ENCODE measurements at places on chromosomes 12 and 14.

DNA sequence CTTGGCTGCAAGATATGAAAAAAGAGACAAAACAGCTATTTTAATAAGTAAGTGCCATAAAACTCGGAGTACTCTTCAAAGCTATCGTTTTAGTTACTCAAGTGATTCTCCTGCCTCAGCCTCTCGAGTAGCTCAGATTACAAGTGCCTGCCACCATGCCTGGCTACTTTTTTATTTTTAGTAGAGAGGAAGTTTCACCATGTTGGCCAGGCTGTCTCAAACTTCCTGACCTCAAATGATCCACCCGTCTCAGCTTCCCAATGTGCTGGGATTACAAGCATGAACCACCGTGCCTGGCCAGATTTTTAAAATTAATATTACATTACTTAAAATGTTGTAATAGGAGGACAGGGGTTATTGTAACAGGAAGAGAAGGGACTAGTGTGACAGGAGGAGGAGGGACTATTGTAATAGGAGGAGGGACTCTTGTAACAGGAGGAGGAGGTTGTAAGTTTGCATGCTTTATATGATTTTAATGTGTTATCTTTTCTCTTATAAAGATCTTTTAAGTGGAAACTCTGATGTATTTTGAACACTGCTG is 61.3 kb downstream of the KITLG start:
- no peak overlapping the region for H3K4me3 ChIP-seq
- no peaks in the 10 kb centered on the region for H3K36me3 ChIP-seq
- H3K27ac ChIP-seq: no peak overlapping the region
- DNase-seq: no peak
- H3K4me1 ChIP-seq: no peaks in the 10 kb centered on the region

- H3K36me3 ChIP-seq: peaks cover 4% of the 10 kb centered on the region
- DNase-seq: no peak
- no peak overlapping the region for H3K4me3 ChIP-seq
- H3K27me3 ChIP-seq: no peaks in the 10 kb centered on the region
Measured at GRCh38 chr12:96352161-96352835, 47.9 kb downstream of the CDK17 start.

DNA sequence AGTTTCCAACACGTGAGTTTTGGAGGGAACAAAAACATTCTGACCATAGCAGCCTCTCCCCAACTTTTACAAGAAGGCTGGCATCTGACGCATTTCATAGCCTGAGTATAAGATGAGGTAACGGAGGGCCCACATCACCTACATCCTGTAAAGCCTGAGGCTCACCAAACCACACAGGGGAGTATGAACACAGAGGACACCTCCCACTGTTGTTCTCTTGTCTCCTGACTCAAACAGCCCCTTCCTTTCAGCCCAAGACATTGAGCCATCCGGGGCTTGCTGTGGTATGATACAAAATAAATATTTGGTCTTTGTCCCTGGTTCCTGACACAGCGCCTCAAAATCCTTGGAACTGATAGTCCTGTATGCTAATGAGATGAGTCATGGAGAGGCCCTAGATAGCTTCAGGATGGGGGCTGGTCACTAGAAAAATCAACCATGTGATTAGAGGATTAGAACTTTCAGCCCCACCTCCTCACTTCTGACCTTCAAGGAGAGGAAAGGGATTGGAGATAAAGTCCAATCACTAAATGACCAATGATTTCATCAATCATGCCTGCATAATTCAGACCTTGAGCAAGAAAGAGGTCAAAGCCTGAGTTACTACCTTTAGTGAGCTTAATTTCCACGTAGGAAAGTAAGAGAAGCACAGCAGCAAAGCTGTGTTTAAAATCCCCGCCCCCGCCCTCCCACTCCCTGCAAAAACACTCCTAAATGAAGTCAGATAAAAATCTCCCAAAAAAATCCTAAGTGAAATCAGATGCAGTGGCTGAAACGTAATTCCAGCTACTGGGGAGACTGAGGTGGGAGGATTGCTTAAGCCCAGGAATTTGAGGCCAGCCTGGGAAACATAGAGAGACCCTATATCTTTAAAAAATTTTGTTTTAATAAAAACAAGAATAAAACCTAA is 236.4 kb downstream of the PCNX1 start:
- peak; percentile 69 for DNase-seq
- H3K4me3 ChIP-seq: no peak overlapping the region
- peak overlapping the region; percentile 93 for H3K27ac ChIP-seq
- H3K36me3 ChIP-seq: no peaks in the 10 kb centered on the region

DNA sequence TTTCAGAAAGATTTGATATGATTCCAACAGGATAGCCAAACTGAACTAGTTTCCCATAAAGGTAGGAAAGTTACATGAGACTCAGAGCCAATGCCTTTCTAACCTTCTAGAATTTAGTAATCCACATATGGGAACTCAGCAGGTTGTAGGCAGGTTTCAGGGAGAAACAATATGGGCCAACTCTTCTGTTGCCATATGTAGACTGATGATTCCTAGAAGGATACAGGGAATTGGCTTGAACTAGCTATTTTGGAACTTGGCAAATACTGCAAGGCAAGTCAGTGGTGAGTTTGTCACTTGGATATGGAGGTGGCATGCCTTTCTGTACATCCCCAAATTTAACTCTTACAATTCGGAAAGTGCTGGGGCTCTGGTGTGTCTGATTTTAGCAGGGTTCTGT is 15.5 kb downstream of the SUDS3 start:
- H3K27ac ChIP-seq: no peak overlapping the region
- H3K27me3 ChIP-seq: no peaks in the 10 kb centered on the region
- no peak for DNase-seq
- H3K4me3 ChIP-seq: no peak overlapping the region

DNA sequence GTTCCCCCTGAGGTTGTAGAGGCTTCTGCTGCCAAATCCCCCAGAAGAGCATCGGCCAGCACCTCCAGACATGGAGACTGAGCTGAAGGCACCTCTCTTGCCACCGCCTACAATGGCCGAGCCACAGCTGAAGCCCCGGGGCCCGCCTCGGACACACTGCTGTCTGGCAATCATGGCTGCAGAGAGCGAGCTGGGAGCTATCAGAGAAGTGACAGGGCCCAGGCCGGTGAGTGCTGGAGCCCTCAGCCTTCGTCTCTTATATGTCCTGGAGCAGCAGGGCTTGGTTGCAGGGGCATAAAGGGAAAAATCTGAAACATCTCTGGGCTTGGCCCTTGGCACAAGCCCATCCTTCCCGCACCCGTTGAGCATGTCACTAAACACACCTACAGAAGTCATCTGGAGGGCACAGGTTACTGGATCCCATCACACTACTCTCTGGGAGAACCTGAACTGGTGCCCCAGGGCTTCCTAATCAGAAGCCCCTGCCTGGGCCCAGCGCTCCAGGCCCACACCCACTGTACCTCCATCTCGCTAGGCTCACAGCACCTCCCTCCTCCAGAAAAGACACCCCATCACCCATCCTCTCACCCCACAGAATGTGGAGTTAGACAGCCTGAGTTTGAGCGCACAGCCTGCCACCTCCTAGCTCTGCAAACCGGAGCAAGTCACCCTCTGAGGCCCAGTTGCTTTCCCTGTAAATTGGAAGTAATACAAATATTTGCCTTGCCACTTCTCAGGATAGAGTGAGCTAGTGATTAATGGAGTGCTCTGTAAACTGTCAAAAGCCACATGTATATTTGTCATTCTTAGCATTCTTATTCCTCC is at the start of gene KRT4:
TSS of gene KRT4 (minus strand) at position 232 of the 825 bp plus-strand sequence. CDS start at position 174, 58 bp downstream.
- H3K36me3 ChIP-seq: no peaks in the 10 kb centered on the region
- no peak within 1 kb of the TSS for H3K4me3 ChIP-seq
- H3K4me1 ChIP-seq: peaks cover 9% of the 10 kb centered on the region
- H3K27me3 ChIP-seq: peaks cover 8% of the 10 kb centered on the region
- no peak for DNase-seq

DNA sequence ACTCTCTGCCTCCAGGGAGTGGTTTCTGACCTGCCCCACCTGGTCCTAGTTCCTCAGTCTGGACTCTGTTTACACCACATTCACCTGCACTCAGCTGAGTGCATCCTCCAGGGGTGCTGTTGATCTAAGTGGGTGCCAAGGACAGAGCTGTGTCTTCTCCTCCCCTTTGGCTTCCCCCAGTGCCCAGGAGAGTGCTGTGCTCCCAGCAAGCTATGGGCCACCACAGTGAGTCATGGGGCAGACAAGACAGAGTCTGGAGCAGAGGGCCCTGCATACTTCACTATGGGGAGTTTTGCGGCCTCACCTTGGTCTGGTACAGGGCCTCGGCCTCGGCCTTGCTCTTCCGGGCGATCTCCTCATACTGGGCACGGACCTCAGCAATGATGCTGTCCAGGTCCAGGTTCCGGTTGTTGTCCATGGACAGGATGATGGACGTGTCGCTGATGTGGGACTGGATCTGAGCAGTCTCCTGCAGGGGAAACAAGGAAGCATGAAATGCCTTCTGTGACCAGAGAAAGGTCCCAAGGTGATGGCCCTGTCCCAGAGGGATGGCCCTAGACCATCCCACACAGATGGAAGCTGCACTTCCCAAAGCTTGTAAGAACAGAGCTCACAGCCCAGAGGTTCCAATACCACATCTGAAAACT is 4.9 kb downstream of the KRT73 start:
- peaks cover 84% of the 10 kb centered on the region for H3K4me1 ChIP-seq
- DNase-seq: peak; percentile 18
- H3K36me3 ChIP-seq: no peaks in the 10 kb centered on the region
- H3K4me3 ChIP-seq: no peak overlapping the region

GRCh38 chr12:129215556-129215955 is 362.3 kb downstream of the GLT1D1 start:
- no peak overlapping the region for H3K27ac ChIP-seq
- DNase-seq: no peak
- H3K27me3 ChIP-seq: no peaks in the 10 kb centered on the region
- H3K4me1 ChIP-seq: no peaks in the 10 kb centered on the region

GRCh38 chr14:37546621-37547447 is 48.2 kb downstream of the FOXA1 start:
- H3K27me3 ChIP-seq: no peaks in the 10 kb centered on the region
- no peaks in the 10 kb centered on the region for H3K36me3 ChIP-seq
- no peak for DNase-seq
- H3K4me1 ChIP-seq: no peaks in the 10 kb centered on the region
- no peak overlapping the region for H3K27ac ChIP-seq

GRCh38 chr12:31321186-31321896 is 4.6 kb downstream of the SINHCAF start:
- peaks cover 20% of the 10 kb centered on the region for H3K36me3 ChIP-seq
- peaks cover 67% of the 10 kb centered on the region for H3K4me1 ChIP-seq
- peak overlapping the region; percentile 43 for H3K4me3 ChIP-seq
- peak overlapping the region; percentile 68 for H3K27ac ChIP-seq

- H3K4me1 ChIP-seq: no peaks in the 10 kb centered on the region
- H3K27me3 ChIP-seq: peaks cover 4% of the 10 kb centered on the region
- H3K36me3 ChIP-seq: no peaks in the 10 kb centered on the region
- no peak for DNase-seq
- no peak overlapping the region for H3K27ac ChIP-seq
Measured at GRCh38 chr14:38951451-38951850, 151.6 kb downstream of the SEC23A start.

GRCh38 chr12:52662918-52663229 is 10.9 kb upstream of the KRT2 start:
- no peak overlapping the region for H3K27ac ChIP-seq
- H3K27me3 ChIP-seq: peaks cover 56% of the 10 kb centered on the region
- no peak for DNase-seq
- H3K4me3 ChIP-seq: no peak overlapping the region

- H3K36me3 ChIP-seq: no peaks in the 10 kb centered on the region
- H3K27ac ChIP-seq: no peak overlapping the region
- no peaks in the 10 kb centered on the region for H3K4me1 ChIP-seq
- no peak overlapping the region for H3K4me3 ChIP-seq
Measured at GRCh38 chr12:56932867-56933266, 1.3 kb downstream of the SDR9C7 start.

DNA sequence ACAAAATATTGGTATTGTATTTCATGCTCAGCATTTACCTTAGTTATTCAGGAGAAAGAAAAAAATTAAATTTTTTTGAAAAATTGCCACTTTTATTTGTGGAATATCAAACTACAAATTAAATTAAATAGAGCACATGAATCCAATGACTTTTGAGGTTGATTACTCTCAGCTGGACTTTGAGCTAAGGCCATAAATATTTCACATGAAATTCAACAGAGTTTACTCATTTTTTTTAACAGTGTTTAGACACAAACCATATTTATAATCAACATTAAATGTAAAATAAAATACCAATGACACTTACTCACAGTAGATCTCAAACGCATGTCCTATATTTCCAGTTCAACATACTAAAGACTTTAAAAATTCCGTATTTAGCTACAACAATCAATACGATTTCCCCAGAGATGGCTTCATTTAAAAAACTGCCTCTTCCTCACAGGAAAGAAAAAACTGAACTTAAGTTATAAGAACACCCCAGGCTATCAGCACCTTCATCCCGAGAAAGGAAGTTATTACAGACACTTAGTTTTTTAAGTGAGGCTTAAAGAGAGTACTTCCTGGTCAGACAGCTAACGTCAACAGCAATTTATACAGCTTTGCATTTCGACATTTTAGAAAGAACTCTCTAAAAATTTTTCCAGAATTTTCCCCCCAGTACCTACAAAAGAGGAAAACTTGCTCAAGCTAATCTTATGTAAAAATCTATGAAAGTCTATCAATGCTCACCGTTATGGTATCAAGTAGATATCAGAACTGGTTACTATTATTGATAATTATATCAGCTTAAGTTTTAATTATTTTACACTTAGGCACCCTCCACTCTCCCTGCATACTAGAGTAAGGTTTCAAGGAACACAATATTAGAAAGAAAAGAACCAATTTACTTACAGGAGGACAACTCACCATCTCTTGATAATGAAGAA is 13.8 kb downstream of the TAOK3 start:
- H3K4me1 ChIP-seq: peaks cover 36% of the 10 kb centered on the region
- no peaks in the 10 kb centered on the region for H3K27me3 ChIP-seq
- H3K36me3 ChIP-seq: peaks cover 15% of the 10 kb centered on the region

DNA sequence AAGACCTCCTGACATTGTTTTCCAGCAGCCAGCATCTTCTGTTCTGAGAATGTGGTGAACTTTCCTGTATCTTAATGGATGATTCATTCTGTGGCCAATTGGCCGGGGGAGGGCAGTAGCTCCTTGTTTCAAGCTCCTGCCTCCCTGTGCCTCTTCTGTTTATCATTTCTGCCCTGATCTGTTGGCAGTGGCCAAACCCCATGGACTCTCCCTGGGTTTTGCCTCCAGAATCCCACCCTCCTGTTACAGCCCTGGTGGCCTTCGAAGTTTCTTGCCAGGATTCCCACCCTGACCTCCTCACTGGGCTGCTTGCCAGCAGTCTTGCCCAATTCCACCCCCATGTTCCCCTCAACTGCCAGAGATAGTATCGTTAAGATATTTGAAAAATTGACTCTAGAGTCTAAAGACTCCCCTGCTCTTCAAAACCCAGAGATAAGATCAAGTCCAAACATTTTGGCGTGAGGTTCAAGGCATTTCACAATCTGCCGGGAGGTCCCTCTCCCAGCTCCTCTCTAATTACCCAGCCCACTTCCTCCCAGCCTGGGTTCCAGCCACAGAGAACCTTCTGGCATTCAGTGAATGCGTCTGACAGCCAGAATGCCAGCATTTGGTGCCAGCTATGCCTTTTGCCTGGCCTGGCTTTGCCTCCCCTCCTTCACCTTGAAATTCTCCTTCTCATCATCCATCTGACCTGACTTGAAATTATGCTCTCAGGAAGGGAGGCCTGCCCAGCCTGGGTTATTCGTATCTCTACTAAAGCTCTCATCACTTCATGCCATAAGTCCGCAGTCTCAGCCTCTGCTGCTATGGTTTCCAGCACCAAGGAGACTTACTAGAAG is 37.7 kb upstream of the TXNRD1 start:
- H3K36me3 ChIP-seq: no peaks in the 10 kb centered on the region
- H3K27me3 ChIP-seq: peaks cover 22% of the 10 kb centered on the region
- DNase-seq: peak; percentile 25
- no peak overlapping the region for H3K4me3 ChIP-seq
- no peak overlapping the region for H3K27ac ChIP-seq
- H3K4me1 ChIP-seq: peaks cover 10% of the 10 kb centered on the region

Measured in activated naive CD4-positive, alpha-beta T cell treated with anti-CD3 and anti-CD28 coated beads, Interleukin-2, amount 10 ng/mL, durations not matched to agents 7 days and 5 days (primary cell).